Activated T-cell treated with anti-CD3 and anti-CD28 coated beads for 48 hours (primary cell): ENCODE measurements at places on chromosomes 13 and 19.

- DNase-seq, result peak; percentile 89
Observed at GRCh38 chr19:10695401-10696398, 5.5 kb upstream of the QTRT1 start.

DNA sequence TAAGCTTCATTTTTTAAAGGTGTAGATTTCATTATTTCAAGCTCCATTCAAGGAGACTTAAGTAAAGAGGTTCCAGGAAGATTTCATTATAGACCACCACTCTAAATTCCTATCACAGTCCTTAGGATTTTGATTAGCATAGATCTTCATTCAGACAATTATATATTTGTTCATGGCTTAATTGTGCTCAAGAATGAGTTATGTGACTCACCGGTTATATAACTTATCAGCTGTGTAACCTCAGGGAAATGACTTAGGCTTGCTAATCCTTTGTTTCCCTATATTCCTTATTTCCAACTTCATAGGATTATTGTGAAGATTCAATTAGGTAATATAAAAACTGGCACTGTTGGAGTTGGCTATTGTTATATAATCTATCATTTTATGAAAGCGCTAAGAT is 632.8 kb upstream of the SPRY2 start:
- DNase-seq, result no peak

DNA sequence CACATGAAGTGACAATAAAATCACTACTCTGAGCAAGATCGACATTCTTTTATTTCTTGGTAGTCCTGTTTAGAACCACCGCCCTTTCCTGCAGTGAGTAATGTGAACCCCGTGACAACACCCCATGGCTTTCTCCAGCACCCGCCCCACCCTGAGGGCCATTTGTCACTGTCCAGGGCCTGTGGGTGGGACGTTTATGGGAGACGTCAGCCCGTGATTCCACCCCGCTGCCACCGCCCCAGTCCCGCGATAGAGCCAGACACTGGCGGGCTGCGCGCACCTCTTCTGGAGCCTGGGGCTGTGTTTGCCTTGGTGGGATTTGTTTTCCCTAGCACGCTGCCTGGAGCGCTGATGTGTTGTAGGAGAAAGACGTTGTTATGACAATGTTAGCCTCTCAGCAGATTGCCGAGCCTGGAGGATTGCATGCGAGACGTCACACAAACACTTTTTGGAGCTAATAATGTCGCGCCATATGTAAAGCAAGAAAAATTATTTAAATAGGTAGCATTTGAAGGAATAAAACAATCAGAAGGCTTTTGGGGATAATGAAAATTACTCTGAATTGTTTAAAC is 263.7 kb downstream of the TEX29 start:
- DNase-seq, result no peak

DNA sequence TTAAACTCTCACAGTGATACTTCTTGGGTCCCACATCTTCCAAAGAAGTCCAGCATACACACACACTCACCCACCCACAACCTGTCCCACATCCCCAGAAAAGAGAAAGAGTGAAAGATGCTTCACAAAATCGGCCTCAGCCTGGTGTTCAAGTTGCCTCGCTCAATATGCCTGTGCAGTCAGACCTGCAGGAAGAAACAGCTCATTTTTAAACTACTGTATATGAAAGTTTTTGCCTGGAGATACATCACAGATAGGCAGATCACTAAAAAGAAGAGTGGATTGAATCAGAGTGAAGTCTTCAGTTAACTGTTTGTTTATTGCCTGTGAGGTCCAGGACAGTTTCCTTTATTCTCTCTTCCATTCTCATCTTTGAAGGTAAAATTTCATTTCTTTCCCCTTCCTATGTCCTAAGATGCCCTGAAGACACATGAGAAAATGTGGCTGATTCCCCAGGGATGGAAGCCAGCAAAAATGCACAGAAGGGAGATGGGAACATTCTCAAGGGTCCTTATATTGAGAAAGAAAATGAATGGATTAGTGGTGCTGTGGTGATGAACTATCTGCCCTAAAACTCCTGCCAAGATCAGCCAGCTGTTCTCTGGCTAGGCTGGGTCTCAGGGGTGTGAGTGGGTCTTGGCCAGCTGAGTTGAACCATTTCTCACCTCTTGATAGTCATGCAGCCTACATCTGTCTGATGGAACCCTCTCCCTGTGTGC is 259.0 kb downstream of the ITGBL1 start:
- no peak for DNase-seq

- no peak for DNase-seq
Observed at GRCh38 chr19:46021531-46022041, 1.3 kb downstream of the PGLYRP1 start.

DNA sequence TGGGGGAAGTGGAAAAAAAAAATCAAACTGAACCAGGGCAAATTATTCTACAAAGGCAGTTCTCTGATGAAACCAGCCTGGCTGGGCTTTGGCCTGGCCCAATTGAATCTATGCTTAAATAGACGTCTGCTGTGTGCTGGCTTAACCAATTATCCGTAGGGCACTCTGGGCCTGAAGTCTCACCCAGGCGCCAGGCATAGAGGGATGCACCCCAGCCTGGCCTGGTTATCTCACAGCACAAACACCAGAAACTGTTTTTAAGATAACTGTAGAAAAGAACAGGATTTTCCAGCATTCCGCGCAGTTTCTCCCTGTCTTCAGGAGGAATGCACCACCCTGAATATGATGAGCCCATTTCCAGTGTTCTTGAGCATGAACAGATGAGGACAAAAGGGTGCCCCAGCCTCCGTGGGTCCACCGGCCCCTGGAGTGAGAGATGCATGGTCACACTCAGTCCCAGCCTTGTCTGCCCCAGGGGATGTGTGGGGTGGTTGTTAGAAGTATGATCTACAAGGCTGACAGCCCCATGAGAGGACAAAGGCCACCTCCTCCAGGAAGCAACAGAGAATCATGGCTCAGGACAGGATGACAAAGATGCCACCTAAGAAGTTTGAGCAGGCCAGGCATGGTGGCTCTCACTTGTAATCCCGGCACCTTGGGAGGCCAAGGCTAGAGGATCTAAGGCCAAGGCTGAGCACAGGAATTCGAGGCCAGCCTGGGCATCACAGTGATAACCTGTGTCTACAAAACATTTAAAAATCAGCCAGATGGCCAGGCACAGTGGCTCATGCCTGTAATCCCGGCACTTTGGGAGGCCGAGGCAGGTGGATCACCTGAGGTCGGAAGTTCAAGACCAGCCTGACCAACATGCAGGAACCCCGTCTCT is 50.2 kb downstream of the PEPD start:
- DNase-seq, result no peak

DNA sequence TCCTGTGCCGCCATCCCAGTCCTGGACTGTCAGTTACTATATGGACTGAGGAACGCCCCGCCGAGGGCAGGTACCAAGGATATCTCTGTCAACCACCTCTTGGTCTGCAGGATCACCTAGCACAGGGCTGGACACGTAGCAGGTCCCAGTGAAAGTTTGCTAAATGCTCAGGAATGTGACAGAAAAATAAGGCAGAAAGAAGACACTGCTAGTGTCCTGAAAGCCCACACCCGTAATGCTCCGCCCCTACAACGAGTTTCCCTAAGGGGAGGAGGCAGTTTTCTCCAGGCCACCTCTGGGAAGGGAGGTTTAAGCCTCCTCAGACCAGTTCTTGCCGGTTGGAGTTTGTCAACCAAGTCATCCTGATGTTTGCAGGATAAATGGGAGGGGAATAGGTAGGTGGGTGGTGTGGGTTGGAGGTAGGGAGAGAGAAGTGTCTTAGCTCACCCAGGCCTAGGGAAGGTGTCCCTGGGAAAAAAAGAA is 1.7 kb upstream of the SERTAD3 start:
- DNase-seq, result no peak

GRCh38 chr13:85582890-85583289 is 216.3 kb downstream of the SLITRK6 start:
- no peak for DNase-seq

GRCh38 chr13:27565818-27566217 is 54.5 kb downstream of the LNX2 start:
- no peak for DNase-seq

GRCh38 chr13:59250336-59251189 is 913.2 kb downstream of the DIAPH3 start:
- no peak for DNase-seq

DNA sequence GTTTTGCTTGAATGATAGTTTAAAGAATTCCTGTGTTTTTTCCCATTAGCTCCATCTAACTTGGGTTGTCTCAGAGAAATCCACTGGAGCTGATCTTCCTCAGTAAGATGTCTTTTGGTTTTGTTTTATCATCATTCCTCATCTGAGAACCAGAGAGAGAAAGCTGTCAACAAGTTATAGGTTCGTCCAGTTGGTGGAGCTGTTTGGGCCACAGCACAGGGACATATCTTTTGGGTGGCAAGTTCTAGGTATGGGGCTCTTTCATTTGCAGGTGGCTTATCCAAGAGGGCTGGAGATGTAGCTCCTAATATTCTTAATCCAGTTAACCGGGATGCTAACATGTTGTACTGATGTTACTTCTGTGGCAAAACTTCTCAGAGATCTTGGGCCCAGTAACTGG is 174.2 kb downstream of the KCNRG start:
- no peak for DNase-seq

DNA sequence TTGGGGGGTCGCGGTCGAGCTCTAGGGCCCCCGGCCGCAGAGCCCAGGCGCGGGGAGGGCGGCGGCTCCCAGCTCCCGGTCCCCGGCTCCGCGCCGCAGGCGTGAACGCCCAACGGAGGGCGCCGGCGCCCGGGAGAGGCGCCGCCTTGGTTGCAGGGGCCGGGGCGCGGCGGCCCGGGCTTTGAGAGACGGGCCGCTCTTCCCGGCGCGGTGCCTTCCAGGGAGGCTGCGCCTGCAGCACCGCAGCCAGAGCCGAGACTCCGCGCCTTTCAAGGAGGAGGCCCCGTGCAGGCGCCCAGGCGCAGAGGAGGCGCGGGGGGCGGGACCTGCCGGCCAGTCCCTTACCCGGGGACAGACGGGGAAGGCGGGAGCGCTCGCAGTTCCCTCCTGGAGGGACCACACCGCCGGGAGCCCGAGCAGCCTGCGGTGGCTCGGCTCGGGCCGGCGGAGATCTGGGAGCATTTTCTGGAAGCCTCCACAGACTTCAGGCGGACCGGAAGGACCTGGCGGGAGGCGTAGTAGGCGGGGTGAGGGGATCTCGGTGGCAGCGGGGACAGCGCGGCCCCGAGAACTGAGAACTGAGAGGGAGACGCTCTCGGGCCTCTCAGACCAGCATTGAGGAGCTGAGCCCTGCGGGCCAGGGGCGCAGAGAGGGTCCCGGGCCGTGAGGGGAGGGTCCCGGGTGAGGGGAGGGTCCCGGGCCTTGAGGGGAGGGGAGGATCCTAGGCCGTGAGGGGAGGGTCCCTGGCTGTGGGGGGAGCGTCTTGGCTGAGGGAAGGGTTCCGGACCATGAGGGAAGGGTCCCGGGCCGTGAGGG is 25.5 kb upstream of the MCF2L start:
- DNase-seq, result peak; percentile 19

DNA sequence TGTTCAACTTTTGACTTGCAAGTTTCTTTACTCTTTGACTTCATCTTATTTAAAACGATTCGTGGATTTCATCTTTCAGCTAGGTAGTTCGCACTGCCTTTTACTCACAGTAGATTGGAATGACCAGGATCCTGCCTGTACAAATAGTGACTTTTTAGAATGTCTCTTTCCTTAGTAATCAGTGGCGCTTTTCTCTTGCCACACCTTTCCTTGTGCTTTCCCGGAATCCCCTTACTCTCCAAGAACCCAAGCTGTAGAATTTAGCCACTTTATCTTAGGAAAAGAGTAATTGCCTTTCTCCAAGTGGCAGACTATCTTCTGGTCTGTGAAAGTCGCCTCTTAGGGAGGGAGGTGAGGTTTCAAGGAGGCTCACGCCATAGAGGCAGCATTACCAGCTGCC is 123.4 kb downstream of the LMO7 start:
- no peak for DNase-seq

DNA sequence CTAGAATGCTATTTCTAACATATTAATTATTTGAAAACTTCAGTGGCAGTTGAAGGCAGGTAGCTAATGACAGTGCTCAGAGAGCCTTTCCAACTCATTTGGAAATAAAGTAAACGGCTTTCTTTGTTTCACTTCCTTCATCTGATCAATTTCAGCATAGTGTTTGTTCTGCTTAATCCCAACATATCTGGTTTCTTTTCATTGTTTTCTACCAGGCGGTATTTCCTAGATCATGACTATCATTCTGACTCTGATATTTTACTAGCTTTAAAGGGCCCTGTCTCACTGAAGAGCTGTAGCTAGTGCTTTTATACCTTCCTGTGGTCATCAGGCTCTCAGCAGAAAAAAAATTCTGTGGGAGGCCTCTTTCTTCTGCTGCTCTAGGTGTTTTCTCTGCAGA is 178.6 kb downstream of the RBM26 start:
- no peak for DNase-seq

GRCh38 chr19:16850133-16850532 is 20.9 kb downstream of the SIN3B start:
- DNase-seq, result no peak

GRCh38 chr19:53158119-53158656 is 665 bp downstream of the ZNF347 start:
- DNase-seq, result peak; percentile 8

GRCh38 chr19:2221250-2221831 is 14.8 kb downstream of the PLEKHJ1 start:
- no peak for DNase-seq
